IMR-90 (cell line): ENCODE measurements at places on chromosomes 7 and 10. TPM values are rescaled to one million over a fixed set of nuclear protein-coding genes. Genes with fewer than 3 reads are reported as not detected.
A peak's percentile ranks its signal among the peaks of the same experiment; 100 is the strongest.

DNA sequence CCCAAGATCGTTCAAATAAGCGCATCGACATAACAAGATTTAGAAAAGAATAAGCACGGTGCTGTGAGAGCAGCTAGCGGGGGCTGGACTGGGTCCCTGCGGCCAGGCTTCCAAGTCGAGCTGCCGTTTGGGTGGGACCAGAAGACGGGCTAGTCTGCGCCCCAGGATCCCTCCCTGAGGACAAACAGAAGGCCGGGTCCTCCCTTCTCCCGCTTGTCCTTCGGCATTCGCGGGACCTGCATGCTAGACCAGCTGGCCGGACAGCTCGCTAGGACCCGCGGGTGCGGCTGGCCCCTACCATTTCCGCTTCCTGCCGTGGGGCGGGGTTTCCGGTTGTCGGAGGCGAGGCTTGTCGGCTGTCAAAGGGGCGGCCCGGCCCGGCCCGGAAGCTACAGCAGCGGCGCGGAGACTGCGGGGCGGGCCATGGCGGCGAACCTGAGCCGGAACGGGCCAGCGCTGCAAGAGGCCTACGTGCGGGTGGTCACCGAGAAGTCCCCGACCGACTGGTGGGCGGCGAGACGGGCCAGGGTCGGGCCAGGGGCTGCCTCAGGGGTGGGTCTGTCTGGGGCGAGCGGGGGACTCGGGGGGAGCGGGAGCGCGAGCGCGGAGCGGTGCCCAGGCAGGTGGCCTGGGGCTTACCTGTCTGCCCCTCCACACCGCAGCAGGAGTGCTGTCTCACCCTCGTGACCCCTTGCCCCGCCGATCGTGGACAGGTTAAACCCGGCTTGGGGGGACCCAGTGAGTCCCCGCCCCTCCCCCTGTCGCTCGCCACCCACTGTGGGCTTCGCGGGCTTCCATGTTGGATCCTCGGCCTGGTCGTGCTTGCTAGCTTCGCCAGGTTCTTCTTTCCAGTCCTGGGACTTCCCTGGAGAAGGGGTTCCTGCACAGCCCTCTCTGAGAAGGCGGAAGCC is at the start of gene DBNL:
DBNL (plus strand) TSS at position 388 of the 911 bp plus-strand sequence; CDS start at position 424, 36 bp downstream.
- DNase-seq: peak; percentile 78

DNA sequence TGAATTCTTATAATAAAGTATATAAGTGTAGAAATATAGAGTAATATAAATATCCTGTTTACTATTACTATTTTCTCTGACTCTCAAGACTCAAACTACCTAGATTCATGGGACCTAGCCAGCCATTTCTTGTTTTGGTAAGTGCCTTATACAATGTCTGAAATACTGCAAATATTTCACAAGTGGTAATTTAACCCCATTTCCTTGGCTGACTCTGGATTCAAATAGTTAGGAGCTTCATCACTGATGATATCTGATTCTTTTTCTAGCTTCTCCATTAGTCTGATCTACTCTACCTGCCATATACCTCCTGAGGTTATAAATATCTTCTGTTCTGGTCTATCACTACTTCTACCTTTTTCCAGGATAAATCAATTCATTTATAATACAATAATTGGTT is 6.4 kb upstream of the RALA start:
- peak; percentile 66 for DNase-seq

- no peak for DNase-seq
These were observed 6.7 kb downstream of the KIAA1217 start for GRCh38 chr10:24215603-24216002.

GRCh38 chr10:77163670-77164348 is 473.8 kb downstream of the KCNMA1 start:
- peak; percentile 99 for DNase-seq

- DNase-seq: peak; percentile 79
These were observed 1079.6 kb upstream of the C7orf33 start for GRCh38 chr7:147510923-147511322.

DNA sequence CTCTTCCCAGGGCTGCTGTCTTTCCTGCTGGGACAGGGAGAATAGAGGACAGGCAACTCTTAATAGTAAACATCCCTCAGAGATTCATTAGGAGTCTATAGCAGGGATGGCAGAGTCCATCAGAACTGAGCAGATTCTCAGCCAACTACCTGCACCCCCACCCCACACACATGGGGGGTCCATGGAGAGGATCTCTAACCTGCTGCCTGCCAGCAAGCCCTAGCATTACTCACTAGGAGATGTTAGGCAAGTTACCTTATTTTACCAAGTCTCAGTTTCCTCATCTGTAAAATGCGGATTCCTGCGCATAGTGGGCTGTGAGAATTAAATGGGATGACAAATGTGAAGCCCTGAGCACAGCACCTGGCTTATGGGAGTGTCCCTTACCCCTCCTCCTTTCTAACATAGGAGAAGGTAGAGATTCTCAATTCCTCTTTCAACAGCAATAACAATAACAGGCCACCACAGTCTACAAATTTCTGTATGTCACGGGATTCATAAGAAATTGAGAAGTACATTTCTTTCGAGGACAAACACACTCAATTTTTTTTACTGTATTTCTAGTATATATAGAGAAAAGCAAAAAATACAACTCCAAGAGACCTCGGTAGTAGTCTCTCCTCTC is 23.8 kb upstream of the WDR11 start:
- no peak for DNase-seq

DNA sequence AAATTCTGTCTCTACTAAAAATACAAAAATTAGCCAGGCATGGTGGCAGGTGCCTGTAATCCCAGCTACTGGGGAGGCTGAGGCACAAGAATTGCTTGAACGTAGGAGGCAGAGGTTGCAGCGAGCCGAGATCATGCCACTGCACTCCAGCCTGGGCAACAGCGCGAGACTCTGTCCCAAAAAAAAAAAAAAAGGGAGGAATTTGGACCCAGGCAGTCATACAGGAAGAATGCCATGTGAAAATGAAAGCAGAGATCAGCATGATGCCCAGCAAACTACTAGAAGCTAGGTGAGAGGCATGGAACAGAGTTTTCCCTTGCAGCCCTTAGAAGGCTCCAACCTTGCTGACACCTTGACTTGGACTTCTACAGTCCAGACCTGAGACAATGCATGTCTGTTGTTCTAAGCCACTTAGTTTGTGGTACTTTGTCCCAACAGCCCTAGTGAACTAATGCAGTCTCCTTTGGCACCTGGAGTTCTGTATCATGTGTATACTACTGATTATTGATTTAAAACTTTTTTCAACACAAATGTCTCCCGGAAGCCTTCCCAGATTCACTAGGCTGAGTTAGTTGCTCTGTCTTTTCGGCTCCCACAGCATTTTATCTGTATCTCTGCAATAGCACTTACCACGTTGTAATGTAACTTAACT is 10.2 kb upstream of the BAG3 start:
- no peak for DNase-seq

GRCh38 chr10:5092848-5093790 is 1.1 kb upstream of the AKR1C3 start:
- no peak for DNase-seq

GRCh38 chr10:73647875-73648651 is 6.8 kb upstream of the MYOZ1 start:
- DNase-seq: no peak

The IFIT2 gene
- 0.67 and 1.1 TPM in 2 replicates for polyA plus RNA-seq

The TAC1 gene
- not detected in 2 replicates for polyA plus RNA-seq
